Osteoblast (primary cell): ENCODE measurements at places on chromosomes 11 and 22. TPM values are rescaled to one million over a fixed set of nuclear protein-coding genes. Genes with fewer than 3 reads are reported as not detected.

GRCh38 chr22:30266445-30267381 is at the start of gene OSM:
Gene OSM, minus strand, starts transcription at chr22:30266851. Its CDS starts 52 bp downstream, at chr22:30266799.
- H3K27ac ChIP-seq, result no peak within 1 kb of the TSS
- no peaks in the 10 kb centered on the region for H3K36me3 ChIP-seq
- peak; percentile 91 for DNase-seq
- H3K4me1 ChIP-seq, result peaks cover 16% of the 10 kb centered on the region
- H3K4me3 ChIP-seq, result no peak within 1 kb of the TSS

DNA sequence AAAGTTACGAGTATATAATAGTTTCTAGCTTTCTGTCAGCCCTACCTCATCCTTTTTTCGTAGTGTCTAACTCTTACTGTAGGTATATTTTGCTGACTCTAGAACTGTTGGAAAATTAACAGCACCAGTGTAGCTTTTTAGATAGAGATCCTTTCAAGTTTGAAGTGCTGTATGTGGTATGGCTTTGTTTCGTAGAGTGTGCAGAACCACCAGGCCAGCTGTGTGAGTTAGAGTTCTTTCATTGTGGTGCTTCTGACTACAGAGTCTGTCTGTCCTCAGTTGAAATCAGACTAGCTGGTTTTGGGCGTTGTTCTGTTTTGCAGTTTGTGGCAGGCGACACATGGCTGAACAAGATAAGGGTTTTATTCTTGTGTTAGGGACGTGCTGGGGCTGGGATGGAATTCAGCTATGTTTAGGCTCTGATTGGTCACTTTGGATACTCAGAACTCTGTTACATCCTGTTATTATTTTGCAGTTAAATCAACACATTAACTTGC is 3.2 kb downstream of the ARHGEF12 start:
- H3K27ac ChIP-seq, result no peak overlapping the region
- H3K27me3 ChIP-seq, result no peaks in the 10 kb centered on the region
- peak; percentile 92 for DNase-seq
- no peaks in the 10 kb centered on the region for H3K36me3 ChIP-seq
- peak overlapping the region; percentile 64 for H3K4me3 ChIP-seq
- H3K4me1 ChIP-seq, result peaks cover 46% of the 10 kb centered on the region

- no peaks in the 10 kb centered on the region for H3K4me1 ChIP-seq
- no peak overlapping the region for H3K27ac ChIP-seq
- H3K27me3 ChIP-seq, result no peaks in the 10 kb centered on the region
- DNase-seq, result no peak
- no peak overlapping the region for H3K4me3 ChIP-seq
These were observed 3.8 kb upstream of the OR10D3 start for GRCh38 chr11:124179310-124179709.

GRCh38 chr11:84747871-84748270 is 879.3 kb downstream of the DLG2 start:
- H3K4me3 ChIP-seq, result no peak overlapping the region
- no peaks in the 10 kb centered on the region for H3K36me3 ChIP-seq
- no peaks in the 10 kb centered on the region for H3K4me1 ChIP-seq
- H3K27me3 ChIP-seq, result no peaks in the 10 kb centered on the region

- H3K4me1 ChIP-seq, result no peaks in the 10 kb centered on the region
- H3K36me3 ChIP-seq, result no peaks in the 10 kb centered on the region
- no peaks in the 10 kb centered on the region for H3K27me3 ChIP-seq
- no peak overlapping the region for H3K4me3 ChIP-seq
- no peak for DNase-seq
- H3K27ac ChIP-seq, result no peak overlapping the region
These were observed 89.7 kb downstream of the LARGE2 start for GRCh38 chr11:46012185-46012584.

GRCh38 chr22:37808294-37808657 is 542 bp downstream of the GCAT start:
- H3K36me3 ChIP-seq, result no peaks in the 10 kb centered on the region
- peak overlapping the region; percentile 84 for H3K4me3 ChIP-seq
- no peaks in the 10 kb centered on the region for H3K27me3 ChIP-seq
- peaks cover 25% of the 10 kb centered on the region for H3K4me1 ChIP-seq

- no peak overlapping the region for H3K4me3 ChIP-seq
- H3K27ac ChIP-seq, result no peak overlapping the region
- peak; percentile 1 for DNase-seq
- no peaks in the 10 kb centered on the region for H3K36me3 ChIP-seq
- H3K27me3 ChIP-seq, result no peaks in the 10 kb centered on the region
These were observed 199.5 kb downstream of the TTC28 start for GRCh38 chr22:28480000-28480715.

- peaks cover 46% of the 10 kb centered on the region for H3K27me3 ChIP-seq
- peak; percentile 92 for DNase-seq
- peak overlapping the region; percentile 25 for H3K4me3 ChIP-seq
- H3K27ac ChIP-seq, result no peak overlapping the region
- peaks cover 8% of the 10 kb centered on the region for H3K4me1 ChIP-seq
These were observed 210.5 kb downstream of the CTTN start for GRCh38 chr11:70608568-70609470.

DNA sequence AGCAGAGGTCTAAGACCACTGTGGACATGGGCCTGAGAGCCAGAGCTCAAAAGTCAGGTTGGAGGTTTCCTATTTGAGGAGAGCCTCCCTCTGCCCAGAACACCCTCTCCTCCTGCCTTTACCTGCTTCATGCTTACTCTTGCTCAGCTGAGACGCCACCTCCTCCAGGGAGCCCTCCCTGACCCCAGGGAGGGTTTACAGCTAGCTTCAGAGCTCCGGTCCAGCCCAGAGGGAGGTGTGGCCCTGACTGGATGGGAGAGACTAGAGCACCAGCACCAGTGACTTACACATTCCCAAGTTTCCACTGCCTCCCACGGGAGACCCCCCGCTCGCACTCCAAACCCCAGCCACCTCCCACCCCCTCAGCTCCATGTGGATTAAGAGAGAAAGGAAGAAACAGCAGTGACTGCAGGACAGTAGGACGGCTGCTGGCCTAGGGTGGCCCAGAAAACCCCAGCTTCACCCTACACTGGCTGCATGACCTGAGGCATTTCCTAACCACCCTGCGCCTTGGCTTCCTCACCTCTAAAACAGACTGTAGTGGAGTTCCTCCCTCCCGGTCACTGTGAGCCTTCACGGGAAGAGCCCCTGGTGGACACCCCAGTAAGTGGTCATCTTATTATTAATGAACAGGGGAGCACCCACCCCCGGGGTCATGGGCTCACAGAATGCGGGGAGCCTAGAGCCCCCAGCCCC is 24.5 kb upstream of the PDGFB start:
- H3K4me3 ChIP-seq, result no peak overlapping the region
- peaks cover 7% of the 10 kb centered on the region for H3K4me1 ChIP-seq
- DNase-seq, result no peak
- H3K27me3 ChIP-seq, result no peaks in the 10 kb centered on the region
- no peaks in the 10 kb centered on the region for H3K36me3 ChIP-seq
- H3K27ac ChIP-seq, result no peak overlapping the region

DNA sequence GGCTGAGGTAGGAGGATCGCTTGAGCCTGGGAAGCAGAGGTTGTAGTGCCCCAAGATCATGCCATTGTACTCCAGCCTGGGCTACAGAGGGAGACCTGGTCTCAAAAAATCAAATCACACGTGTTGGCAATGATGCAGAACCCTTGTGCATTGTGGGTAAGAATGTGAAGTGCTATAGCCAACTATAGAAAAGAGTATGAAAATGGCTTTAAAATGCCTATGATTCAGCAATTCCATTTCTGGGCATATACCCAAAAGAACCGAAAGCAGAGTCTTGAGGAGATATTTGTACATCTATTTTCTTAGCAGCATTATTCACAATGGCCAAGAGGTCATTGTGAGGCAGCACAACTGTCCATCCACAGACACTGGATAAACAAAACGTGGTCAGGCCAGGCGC is 2.6 kb upstream of the FADS3 start:
- peaks cover 4% of the 10 kb centered on the region for H3K36me3 ChIP-seq
- H3K4me1 ChIP-seq, result peaks cover 10% of the 10 kb centered on the region
- H3K4me3 ChIP-seq, result no peak overlapping the region
- peak; percentile 97 for DNase-seq
- peak overlapping the region; percentile 36 for H3K27ac ChIP-seq
- H3K27me3 ChIP-seq, result no peaks in the 10 kb centered on the region

DNA sequence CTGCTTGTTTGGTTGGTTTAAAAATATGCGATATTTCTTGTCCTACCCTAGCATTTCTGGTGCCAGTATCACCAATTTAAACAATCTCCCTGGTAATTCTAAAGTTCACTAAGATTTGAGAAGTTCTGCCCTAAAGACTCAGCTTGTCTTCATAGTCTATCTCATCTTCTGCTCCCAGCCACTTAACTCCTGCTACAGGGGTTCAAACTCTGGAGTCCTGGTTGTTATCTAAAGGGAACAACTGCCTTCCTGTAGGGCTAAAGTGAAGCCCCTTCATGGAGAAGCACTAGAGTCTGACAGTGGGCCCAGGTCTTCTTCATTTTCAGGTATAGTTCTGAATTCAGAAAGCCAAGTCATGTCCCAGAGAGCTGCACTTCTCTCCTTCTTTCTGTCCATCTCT is 73.2 kb downstream of the CTNND1 start:
- H3K27me3 ChIP-seq, result no peaks in the 10 kb centered on the region
- no peaks in the 10 kb centered on the region for H3K36me3 ChIP-seq
- DNase-seq, result no peak
- no peak overlapping the region for H3K4me3 ChIP-seq

- peaks cover 22% of the 10 kb centered on the region for H3K4me1 ChIP-seq
- no peak overlapping the region for H3K4me3 ChIP-seq
- H3K27ac ChIP-seq, result peak overlapping the region; percentile 57
- no peak for DNase-seq
- H3K36me3 ChIP-seq, result peaks cover 3% of the 10 kb centered on the region
- H3K27me3 ChIP-seq, result no peaks in the 10 kb centered on the region
These were observed 175.7 kb downstream of the SWAP70 start for GRCh38 chr11:9839550-9839949.

DNA sequence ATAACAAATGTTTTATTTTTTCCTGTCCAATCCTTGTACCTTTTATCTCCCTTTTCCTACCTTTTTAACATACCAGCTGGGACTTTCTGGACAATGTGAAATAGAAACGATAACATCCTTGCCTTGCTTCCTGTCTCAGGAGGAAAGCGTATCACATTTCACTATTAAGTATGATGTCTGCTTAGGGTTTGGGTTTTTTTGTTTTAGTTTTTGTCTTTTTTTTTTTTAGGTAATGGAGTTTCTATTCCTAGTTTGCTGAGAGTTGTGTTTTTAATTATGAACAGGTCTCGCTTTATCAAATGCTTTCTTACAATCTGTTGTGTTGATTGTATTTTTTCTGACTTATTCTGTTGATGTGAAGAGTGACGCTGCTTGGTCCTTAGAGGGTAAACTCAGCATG is 64.2 kb upstream of the KCNQ1OT1 start:
- DNase-seq, result no peak
- no peak overlapping the region for H3K4me3 ChIP-seq
- no peak overlapping the region for H3K27ac ChIP-seq
- no peaks in the 10 kb centered on the region for H3K36me3 ChIP-seq
- peaks cover 17% of the 10 kb centered on the region for H3K27me3 ChIP-seq

- peaks cover 69% of the 10 kb centered on the region for H3K27me3 ChIP-seq
- DNase-seq, result peak; percentile 81
- H3K36me3 ChIP-seq, result no peaks in the 10 kb centered on the region
- H3K27ac ChIP-seq, result no peak overlapping the region
- H3K4me3 ChIP-seq, result no peak overlapping the region
- no peaks in the 10 kb centered on the region for H3K4me1 ChIP-seq
These were observed 3.8 kb downstream of the SCN4B start for GRCh38 chr11:118148856-118149255.

DNA sequence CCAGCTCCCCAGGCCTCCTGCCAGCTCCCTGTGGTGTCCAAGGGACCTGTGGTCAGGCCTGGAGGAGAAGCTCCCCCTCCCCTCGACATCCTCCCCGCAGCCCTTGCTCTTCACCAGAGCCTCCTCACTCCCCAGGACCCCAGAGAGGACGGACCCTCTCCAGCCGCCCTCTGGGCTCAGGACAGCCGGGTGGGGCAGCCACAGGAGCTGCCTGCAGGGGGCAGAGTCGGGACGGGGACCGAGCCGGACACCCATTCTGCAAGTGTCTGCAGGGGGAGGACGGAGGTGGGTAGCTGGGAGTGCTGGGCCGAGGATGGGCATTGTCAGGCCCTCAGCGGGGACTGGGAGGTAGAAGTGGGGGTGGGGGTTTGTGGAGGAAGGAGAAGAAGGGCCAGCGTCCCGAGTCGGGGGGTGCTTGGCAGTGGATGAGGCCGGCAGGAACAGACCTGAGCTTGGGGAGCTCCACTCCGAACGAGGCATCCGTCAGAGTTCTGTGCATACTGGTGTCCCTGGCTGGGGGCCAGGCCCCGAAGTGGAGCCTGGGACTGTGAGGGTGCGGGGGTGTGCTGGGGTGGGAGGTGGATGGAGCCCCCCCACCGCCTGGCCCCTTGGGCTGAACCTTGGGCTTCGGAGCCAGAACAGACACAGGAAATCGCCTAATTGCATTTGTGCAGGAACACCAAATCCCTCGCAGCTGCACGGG is 15.2 kb downstream of the PRR33 start:
- H3K36me3 ChIP-seq, result no peaks in the 10 kb centered on the region
- DNase-seq, result peak; percentile 99
- H3K4me1 ChIP-seq, result peaks cover 15% of the 10 kb centered on the region

LRRC4C gene
- 2.2 and 4.4 TPM in 2 replicates for total RNA-seq

GUCY1A2 gene
- under 0.01 and 0.29 TPM in 2 replicates for total RNA-seq

SAA4 gene
- total RNA-seq, result not detected in 2 replicates

RGL4 gene
- not detected in 2 replicates for total RNA-seq

KRTAP5-2 gene
- total RNA-seq, result not detected in 2 replicates

PAMR1 gene
- 49.9 and 60.7 TPM in 2 replicates for total RNA-seq

FXYD6 gene
- total RNA-seq, result not detected in 2 replicates

NCAM1 gene
- total RNA-seq, result 1.2 and 2.2 TPM in 2 replicates

TRIM51 gene
- not detected in 2 replicates for total RNA-seq
